ENCODE measurements at places on chromosomes 5 and 9.

GRCh38 chr9:127128341-127129072 is 6.1 kb upstream of the ANGPTL2 start:
- no peak for DNase-seq

- no peak for DNase-seq
Measured at GRCh38 chr9:127457191-127457878, 6.0 kb downstream of the LRSAM1 start.

GRCh38 chr9:112119225-112120029 is 55.7 kb downstream of the SUSD1 start:
- DNase-seq, result no peak

DNA sequence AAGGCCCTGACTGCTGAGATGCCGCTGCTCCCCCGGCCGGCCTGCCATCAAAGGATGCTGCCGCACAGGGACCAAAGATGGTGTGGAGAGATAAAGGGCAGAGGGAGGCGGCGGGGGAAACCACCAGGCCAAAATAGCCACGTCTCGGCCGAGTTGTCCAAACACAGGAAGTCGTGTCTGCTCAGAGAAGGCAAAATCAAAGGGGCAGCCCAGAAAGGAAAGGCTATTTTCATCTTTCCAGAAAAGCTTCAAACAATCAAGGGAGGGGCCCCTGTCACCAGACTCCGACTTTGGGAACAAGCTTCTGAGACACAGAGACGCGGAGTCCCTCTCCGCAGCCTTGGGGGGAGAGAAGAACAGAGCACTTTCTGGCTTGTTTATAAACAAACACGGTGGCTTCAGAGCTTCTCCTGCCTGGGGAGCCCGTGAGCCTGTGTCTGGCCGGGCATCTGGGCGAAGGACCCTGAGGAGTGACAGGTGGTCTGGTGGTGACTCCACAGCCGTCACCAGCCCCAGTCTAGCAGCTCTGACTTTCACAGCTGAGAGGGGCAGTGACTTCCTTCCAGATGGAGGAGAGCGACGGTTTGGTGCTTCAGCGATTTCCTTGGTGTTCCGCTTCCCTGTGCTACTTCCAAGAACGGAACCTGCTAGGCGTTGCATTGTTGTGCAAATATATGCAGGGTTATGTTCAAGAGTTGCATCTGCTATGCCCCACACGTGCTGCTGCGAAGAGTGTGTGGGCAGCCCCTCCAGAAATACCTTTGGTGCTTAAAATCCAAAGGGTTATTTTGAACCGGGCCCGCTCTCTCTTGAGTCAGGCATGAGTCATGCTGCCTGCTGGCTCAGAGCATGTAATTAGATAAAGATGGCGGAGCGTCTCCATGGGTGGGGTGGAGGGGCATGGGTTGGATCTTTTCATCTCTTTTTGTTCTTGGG is 24.0 kb downstream of the ADAMTSL2 start:
- no peak for DNase-seq

- no peak for DNase-seq
Measured at GRCh38 chr9:27328483-27328882, 31.5 kb upstream of the EQTN start.

GRCh38 chr9:84146893-84147710 is 166.5 kb downstream of the RMI1 start:
- no peak for DNase-seq

- no peak for DNase-seq
Measured at GRCh38 chr9:7777771-7778170, 21.8 kb downstream of the DMAC1 start.

Data from hypothalamus (tissue), 51 donors.